NCI-H1417 treated with DMSO at 0.1 percent for 48 hours (cell line): ENCODE measurements at places on chromosomes 6 and 20.

DNA sequence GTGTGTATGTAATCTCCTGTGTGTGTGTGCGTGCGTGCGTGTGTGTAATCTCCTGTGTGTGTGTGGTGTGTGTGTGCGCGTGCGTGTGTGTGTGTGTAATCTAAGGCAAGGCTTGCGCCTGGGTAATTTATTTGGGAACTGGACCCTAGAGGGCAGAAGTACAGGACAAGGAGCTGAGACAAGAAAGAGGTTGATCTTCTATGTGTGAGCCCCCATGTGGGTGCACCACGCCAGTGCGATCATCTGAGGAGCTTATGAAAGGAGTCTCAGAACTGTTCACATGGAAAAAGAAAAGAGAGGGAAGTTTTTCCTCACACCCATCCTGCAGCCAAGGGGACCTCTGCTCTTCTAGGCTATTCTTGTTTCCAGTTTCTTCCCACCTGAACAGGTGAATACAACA is 220.1 kb upstream of the GGTLC1 start:
- DNase-seq, result no peak

GRCh38 chr6:157651731-157652490 is 171.1 kb upstream of the SNX9 start:
- DNase-seq, result no peak

DNA sequence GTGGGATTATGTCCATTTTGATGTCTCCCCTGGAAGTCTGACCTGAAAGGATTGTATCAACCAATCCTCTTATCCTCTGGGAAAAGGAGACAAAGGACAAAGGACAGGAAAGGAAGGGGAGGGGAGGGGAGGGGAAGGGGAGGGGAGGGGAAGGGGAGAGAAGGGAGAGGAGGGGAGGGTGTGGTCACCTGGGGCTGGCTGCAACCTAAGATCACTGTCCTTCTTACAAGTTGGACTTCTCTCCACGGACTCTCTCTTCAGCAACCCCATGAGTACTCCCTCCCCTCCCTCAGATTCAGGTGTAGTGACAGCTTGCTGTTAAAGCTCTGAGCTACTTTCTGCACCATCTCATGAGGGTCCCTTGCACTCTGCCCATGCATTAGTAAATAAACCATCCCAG is 58.9 kb upstream of the KLHL31 start:
- no peak for DNase-seq

DNA sequence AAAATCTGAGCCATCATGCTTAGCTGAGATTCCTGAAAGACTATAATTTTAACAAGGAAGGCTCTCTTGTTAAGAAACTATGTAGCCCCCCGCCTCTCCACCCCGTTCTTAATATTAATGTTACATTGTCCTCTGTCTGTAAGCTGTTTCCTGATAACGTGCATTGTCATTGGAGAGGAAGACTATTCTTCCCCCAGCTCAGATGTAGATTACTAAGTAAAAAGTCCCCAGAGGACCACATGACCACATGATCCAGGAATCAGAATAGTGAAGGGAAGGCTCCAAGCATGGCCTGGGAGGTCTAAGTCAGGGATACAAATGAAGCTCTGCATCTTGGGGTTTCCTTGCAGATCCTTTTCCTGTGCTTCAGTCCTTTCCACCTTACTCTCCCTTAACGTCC is 106.4 kb downstream of the JARID2 start:
- DNase-seq, result no peak

GRCh38 chr6:13229205-13230085 is 98.9 kb downstream of the TBC1D7 start:
- no peak for DNase-seq

GRCh38 chr20:61754976-61755778 is 310.5 kb downstream of the TAF4 start:
- DNase-seq, result no peak

GRCh38 chr20:50373674-50374286 is 136.4 kb upstream of the PTPN1 start:
- no peak for DNase-seq

GRCh38 chr20:728256-728944 is 39.9 kb downstream of the SLC52A3 start:
- no peak for DNase-seq

DNA sequence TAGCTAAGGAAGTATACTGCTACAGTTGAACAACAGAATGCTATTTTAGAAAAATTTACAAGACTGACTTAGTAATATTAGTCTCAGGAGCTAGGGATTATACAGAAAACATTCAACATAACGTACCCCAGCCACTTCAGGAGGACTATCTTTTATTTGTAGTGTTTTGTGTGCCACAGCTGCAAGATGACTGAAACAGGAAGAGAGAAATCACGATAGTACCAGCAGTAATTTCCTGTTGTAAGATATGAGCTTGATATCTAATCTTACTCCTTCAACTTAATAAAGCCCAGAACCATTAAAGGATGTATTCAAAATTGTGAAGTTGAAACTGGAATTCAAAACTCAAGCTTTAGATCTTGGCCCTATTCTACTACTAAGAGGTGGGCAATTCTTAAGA is 42.1 kb downstream of the SLC35A1 start:
- no peak for DNase-seq

DNA sequence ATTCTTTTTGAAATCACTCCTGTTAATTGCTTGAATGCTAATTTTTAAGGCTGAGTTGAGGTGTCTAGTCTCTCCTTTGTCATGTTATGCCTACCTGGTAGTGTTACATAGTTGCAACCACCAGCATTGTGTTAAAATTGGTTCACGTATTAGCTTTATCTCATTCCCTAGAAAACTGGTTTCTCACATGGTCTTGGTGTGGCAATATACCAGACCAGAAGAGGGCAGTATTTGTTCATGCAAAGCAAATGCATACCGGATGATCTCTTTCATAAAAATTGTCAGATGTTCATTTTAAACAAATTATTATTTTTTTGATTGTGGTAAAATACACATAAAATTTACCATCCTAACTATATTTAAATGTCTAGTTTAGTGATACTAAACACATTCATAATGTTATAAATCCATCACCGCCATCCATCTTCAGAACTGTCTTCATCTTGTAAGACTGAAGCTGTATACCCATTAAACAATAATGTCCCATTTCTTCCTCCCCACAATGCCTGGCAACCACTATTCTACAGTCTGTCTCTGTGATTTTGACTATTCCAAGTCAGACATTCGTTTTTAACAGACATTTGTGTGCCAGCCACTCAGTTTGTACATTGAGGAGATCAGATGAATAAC is 92.8 kb downstream of the ATRN start:
- peak; percentile 15 for DNase-seq

- DNase-seq, result no peak
Observed at GRCh38 chr6:7080311-7080710, 27.4 kb upstream of the RREB1 start.
